NCI-H446 treated with DMSO at 0.1 percent for 48 hours (cell line): ENCODE measurements at places on chromosomes 12 and 14.

DNA sequence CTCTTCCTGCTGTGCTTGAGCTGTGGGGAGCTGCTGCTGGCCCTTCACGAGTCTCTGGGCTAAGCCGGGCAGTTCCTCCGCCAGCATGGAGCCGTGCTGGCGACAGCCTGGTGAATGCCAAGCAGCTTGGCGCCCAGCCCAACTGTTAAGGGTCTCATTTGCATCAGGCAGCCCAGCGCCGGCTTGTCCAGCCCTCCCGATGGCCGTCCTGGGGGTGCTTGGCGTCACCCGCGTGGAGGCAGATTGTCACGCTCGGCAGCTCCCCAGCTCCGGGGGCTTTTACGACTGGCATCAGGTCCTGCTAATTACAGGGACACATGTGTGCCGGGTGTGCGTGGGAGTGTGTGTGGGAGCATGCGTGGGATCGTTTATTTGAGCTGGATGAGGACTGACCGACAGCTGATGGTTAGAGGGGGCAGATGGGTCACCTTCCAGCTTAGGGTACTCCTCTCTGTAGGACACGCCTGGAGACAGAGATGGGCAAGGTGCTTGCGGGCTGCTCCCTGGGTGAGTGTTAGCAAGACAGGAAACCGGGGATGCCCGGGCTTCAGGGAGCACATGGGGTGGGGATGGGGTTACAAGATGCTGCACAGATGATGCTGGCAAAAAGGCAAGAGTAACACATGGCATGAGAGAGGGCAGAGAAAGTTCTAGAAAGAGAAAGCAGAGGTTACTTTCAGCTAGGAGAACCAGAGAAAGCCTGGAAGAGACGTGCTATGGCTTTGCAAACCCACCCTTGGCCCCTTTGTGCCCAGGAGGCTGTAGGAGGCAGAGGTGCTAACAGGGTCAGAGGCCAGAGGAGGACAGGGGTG lies 64.1 kb downstream of the KIF26A start:
- peak; percentile 93 for DNase-seq

DNA sequence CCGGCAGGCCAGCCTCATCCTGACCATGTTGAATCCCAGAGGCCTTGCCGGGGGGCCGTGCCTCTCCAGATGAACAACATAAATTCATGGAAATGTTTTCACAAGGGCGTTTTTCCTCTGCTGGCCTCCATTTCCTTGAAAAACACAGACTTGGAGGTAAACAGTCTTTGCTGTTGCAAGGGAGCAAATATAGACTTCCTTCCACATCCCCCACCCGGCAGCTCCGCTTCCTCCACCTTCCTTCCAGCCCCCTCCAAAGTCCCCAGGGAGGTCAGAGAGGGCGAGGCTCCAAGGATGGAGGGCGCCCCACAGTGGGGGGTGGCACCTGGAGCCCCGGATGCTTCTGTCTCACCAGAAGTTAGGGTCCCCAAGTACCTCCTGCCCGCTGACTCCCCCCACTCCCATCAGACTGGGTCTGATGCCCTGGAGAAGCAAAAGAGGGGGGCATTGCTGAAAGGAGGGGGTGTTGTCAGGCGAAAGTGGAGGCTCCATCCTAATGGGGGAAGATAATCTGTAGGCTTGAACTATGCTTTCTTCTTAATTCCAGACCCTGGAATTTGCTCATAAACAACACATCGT lies 31.1 kb downstream of the CALM1 start:
- no peak for DNase-seq

GRCh38 chr14:89085231-89085731 lies 260.8 kb downstream of the TTC8 start:
- DNase-seq, result no peak

DNA sequence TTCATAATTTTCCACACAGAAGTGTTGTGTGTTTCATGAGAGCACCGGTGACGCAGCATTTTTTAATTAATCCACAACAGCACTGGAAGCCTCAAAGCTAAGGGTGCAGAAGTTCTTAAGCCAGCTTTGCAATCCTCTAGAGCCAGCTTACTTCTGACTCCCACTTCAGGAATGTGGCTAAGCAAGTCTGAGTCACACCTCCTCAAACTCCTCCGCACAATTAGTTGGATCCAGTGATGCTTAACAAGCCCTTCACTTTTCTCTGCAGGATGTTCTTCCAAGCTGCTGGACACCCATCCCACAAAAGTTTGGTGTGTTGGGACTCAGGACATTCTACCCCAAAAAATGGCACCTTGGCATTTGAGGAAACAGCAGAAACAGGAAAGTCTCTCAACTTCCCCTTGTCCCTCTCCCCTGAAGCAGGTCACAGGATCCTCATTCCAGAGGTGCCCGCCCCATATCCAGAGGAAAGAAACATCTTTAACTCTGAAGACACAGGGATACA lies 210.0 kb downstream of the PPM1H start:
- DNase-seq, result no peak

DNA sequence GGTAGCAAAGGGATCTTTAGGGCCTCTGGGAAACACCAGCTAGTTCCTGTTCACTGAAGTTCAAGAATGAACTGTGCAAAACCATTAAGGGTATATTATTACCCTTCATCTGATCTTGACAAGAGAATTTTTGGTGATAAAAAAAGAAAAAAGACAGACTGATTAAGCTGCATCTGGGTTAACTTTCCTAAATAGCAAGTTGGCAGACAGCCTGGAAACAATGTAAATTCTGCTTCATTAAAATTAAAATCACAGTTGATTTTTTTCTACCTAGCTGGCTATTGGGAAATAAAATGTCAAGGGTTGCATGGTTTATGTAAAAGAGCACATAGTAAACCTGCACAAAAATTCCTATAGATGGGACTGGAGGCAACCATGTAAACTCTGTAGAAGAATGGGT lies 126.6 kb upstream of the PRKD1 start:
- peak; percentile 44 for DNase-seq

DNA sequence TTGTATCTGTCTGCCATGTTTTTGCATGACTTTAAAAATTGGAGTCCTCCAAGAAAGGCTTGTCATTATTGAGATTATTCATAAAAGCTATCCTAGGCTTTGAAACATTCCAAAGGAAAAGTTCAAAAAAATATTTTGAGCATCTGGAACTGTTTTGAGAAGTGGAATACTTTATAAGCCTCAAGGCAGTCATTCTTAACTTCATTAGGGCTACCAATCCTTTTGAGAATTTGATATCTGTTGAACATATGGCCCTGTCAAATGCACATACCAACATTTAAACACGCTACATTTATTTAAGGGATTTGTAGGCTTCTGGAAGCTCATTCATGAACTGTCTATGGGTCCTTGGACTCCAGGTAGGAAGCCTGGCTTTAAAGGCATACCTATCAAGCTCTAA lies 77.0 kb downstream of the TMEM117 start:
- no peak for DNase-seq
